ENCODE measurements at places on chromosomes 12 and 14.

- DNase-seq = no peak
Measured at GRCh38 chr12:116106870-116107269, 170.6 kb downstream of the MED13L start.

DNA sequence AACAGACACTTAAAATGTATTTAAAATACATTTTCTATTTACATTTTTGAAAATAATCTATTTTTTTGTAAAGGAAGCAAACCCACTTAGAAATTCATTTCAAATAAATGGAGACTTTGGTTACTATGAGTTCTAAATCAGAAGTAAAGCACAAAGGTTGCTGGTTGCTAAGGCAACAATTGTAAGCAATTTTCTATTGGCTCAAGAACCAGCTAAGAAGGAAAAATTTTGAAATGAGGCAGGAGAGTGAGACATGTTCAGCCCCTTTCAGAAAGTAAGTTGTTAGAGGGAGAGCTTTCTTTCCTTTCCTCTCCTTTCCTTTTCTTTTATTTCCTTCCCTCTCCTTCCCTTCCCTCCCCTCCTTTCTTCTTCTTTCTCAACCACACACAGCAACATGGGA lies 80.7 kb downstream of the PRMT8 start:
- no peak for DNase-seq

DNA sequence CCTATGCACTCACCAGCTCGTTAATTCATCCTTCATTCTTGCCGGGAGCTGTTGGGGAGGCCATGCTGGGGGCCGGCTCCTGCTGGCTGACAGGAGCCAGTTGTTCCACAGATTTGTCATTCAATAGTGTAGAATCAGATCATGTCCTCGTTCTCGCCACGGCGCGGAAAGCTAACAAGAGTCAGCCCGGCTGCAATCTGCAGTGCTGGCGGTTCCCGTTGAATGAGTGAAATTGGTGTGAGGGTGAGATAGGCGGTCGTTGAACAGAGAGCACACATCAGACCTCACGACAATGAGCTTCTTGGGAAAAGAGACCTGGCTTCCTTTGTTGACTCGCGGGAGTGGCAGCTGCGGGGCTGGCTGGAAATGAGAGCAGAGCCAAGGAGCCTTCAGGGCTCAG lies 57.5 kb downstream of the KIF26A start:
- no peak for DNase-seq

GRCh38 chr14:21840765-21841164 lies 167.1 kb upstream of the OR4E1 start:
- DNase-seq = no peak

- DNase-seq = no peak
Measured at GRCh38 chr14:61470961-61471293, 149.5 kb downstream of the PRKCH start.

GRCh38 chr12:94267921-94268471 lies 119.6 kb downstream of the PLXNC1 start:
- DNase-seq = peak; percentile 30

- peak; percentile 62 for DNase-seq
Measured at GRCh38 chr14:85590784-85591183, 60.8 kb downstream of the FLRT2 start.

DNA sequence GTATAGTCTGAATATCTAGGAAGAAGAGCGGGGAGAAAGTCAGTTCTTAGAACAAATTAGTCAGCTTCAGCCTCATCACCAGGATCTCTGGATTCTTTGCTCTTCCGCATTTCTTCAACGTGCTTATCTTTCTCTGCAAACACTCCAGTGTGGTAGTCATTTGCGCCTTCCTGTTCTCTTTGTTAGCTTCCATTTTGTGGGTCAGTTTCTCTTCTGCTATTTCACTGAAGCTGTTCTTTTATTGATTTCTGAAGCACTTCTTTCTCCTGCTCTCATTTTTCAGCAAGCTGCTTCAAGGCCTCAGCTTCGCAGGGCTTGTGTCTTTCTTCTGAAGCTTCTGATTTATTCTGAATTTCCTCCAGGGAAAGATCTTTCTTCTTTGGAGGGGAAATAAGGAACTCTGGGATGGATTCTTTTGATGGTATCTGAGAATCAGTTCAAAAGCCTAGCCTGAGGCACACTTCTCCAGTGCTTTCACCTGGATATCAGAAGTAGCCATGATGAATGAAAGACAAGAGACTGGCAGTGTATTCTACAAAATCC lies 13.5 kb downstream of the AMN1 start:
- DNase-seq = peak; percentile 74

Measured in fibroblast of the aortic adventitia (primary cell).